Cerebellar nuclear complex (tissue), 1 donor: ENCODE measurements at places on chromosomes 16 and 17.

DNA sequence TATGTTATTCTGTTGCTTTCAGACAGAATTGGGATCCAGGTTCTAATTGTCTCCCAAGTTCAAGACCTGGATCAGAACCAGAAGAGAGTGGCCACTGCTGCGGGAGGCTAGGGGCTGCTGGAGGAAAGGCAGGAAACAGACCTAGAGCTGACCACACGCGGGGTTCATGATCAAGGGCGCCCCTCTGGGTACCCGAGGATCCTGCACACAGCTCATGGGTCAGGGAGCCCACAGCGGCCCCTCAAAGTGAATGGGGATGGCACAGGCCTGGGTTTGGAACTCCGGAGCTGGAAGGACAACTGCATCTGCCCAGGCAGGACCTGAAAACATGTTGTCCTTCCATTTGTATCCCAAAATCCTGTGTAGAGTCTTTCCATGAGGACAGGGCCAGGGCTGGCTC lies 107.0 kb downstream of the RMI2 start:
- no peak for DNase-seq

GRCh38 chr17:54408731-54409130 lies 491.9 kb upstream of the TOM1L1 start:
- DNase-seq, result no peak

GRCh38 chr17:80832266-80832676 lies 159.4 kb upstream of the CHMP6 start:
- no peak for DNase-seq

GRCh38 chr17:75191584-75191983 lies 8.8 kb upstream of the SUMO2 start:
- no peak for DNase-seq

DNA sequence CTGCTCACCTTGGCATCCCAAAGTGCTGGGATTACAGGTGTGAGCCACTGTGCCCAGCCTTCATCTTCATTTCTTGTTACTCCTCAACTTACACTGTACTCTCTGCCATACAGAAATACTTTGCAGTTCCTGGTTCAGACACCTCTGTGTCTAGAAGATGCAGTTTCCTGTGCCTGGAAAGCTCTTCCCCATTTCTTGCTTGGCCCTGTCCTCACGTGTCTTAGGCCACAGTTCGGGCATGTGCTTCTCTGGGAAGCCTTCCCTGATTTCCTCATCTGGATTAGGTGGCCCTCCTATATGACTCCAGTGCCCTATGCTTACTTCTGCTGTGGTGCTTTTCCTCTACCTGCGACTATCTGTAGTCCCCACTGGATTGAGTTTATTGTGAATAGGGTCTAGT lies 26.5 kb upstream of the CDR2 start:
- no peak for DNase-seq

DNA sequence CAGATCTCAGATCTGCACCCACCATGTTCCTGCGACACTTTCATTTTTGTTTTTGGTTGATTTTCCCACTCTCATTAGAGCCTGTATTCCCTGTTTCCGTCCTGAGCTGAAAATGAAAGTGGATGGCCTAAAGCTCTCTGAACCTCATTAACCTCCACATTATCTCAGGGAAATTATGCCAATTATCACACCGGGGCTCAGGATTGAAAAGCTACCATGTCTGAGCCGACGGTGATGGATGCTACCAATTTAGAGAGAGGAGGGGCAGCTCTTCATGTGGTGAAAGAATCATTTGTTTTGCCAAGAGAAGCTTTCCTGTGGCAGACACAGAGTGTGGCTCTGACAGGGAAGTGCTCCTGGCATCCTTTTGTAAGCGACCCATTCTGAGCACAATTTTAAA lies 410.4 kb upstream of the CDH11 start:
- no peak for DNase-seq

DNA sequence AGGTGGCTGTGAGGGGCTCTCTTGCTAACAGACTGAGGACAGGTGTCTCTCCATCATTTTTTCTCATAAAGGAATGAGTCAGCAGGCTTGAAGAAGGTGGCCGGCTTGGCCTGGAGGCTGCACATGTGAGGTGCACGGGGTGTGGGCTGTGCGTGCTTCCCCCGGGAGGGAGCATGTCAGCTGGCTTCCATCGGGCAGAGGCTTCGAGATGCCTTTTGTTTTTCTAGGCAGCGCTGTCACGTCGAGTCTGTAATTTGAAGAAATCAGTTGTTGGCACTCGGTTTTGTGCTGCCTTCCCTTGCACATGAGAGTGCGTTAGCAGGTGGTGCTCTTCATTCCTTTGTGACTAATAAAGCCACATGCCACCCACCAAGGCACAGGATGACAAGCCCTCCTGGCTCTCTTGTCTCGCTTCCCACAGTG lies 89.7 kb downstream of the NPIPB11 start:
- DNase-seq, result no peak

DNA sequence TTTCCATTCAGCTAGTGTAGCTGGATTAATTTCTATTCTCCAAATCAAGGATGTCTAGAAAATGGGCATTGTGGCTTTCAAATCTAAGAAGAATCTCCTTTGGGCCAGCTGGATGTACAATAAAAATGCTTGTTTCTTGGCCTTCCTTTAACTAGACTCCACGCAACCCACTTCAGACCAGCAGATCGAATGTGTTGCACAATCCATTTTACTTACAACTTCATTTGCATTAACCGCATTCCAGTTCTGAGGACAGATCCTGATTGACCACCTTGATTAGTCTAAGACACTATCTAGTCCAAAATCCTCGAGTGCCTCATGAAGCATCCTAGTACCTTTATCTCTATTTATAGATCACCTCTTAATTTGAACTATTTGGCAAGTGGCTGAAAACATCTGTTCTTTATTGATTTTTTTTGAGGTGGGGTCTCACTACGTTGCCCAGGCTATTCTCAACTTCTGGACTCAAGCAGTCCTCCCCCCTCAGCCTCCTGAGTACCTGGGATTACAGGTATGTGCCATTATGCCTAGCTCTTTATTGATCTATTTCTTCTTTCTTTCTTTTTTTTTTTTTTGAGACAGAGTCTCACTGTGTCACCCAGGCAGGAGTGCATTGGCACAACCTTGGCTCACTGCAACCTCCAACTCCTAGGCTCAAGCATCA lies 20.3 kb upstream of the HAS3 start:
- DNase-seq, result no peak

GRCh38 chr16:50596762-50597450 lies 48.7 kb downstream of the NKD1 start:
- DNase-seq, result no peak

DNA sequence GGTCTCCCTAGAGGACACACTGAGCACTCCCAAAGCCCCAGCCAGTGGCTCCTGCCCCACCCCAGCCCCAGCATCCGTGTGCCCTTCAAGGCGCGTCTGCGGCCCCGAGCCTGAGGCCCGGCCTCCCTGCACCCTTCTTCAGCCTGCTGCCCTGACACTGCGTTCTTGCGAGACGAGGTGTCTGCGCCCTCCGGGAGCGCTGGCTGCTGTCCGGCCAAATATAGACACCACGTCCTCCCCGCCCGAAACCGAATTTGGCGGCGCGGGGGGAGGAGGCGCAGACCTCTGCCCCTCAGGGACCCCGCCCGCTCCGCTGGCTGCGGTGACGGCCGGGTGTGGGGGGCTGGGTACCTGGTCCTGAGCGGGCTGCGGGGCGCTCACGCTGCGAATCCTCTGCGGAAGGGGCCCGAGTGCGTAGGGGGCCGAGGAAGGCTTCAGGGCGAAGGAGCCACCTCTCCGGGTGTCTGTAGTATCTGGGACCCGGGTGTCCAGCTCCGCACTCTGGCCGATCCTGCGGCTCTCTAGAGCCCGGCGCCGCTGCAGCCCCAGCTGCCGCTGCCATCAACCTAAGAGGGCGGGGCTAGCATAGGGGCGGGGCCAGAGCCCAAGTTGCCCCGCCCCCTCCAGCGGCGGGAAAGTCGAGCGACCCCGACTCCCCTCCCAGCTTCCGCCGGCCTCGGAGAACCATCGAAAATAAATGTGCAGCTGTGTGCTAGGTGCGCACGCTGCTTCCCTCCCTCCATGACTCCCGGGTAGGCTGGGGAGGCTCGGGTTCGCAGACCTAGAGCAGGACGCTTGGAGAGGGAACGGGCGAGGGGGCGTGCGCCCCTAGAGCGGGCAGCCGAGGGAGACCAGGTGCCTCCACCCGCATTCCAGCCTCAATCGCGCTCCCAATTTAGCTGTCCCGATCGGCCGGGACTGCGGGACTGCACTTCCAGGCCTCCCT lies at the start of gene CORO6:
CORO6 (minus strand) TSS at position 576 of the 946 bp plus-strand sequence. CDS start 1,491 bp downstream, outside the sequence.
- DNase-seq, result no peak

DNA sequence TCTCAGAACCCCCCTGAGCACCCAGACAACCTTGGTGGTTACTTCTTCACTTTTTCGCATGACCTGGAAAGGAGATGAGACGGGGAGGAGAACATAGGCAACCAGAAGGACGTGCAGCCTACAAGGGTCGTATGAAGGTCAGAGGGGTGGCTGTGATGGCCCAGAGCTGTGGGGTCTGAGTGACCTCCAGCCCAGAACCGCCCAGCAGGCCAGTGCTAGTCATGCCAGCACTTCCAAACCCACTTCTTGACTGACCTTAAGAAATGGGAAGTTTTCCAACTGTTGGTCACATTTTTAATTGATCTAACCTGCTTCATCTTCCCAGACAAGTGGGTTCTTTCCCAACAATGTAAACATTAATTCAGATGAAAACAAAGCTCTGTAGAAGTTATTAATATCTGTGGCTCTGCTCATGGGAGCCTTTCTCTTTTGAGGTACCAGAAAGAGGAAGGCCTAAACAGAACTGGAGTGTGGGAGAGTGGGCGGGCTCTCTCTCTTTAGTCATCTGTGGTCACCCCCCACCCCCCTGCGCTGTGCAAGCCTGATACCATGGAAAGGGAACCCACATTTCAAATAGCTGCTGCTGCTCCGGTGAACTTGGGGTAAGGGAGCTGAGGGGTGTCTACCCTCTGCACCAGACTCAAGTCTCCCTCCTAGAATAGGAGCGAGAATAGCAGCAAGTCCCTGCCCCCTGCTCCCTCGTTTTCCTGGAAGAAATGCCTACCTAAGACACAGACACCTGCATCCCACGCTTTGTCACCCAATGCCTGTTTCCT lies 101.6 kb downstream of the RAB11FIP4 start:
- no peak for DNase-seq
